ENCODE measurements at places on chromosomes 4 and X.

DNA sequence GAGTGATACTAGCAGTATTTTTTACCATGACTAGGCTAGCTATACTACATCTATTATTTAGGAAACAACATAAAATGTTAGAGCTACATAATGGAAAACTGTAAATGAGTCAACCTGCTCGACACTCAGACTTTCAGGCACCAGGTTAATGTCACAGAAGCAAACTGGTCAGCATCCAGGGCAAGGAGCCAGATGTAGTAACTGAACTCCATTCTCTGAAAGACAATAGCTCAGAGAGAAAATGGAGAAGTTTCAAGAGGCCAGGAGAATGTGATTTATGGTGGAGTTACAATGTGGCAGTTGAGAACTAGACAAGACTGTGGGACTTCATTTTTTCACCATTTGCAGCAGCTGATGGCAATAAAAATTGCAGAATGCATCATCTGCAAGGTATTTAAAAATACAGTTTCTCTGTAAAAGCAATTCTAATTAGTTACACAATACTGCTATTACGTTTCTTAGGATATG lies 342.7 kb upstream of the PABPC4L start:
- no peak for DNase-seq

- no peak for DNase-seq
These were observed 62.5 kb downstream of the RGS12 start for GRCh38 chr4:3355266-3355748.

DNA sequence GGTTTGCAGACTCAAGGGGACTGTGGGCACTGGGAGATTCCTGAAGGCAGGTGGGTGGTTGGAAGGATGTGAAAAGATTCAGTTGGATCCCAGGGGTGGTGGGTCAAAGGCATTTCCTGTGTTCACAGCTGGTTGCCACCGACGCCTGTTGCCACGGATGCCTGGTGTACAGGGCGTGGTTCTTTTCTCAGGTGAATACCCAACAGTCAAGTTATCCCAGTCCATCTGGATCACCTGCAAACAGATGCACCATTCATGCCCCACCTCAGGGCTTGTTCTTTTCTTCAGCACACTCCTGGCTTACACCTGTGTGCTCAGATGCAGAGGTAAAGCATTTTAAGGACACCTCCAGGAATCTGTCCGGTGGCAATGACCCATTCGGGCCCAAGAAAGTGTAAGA lies 55.8 kb upstream of the SHOX start:
- no peak for DNase-seq

GRCh38 chr4:40201898-40202297 lies 5.1 kb downstream of the RHOH start:
- no peak for DNase-seq

DNA sequence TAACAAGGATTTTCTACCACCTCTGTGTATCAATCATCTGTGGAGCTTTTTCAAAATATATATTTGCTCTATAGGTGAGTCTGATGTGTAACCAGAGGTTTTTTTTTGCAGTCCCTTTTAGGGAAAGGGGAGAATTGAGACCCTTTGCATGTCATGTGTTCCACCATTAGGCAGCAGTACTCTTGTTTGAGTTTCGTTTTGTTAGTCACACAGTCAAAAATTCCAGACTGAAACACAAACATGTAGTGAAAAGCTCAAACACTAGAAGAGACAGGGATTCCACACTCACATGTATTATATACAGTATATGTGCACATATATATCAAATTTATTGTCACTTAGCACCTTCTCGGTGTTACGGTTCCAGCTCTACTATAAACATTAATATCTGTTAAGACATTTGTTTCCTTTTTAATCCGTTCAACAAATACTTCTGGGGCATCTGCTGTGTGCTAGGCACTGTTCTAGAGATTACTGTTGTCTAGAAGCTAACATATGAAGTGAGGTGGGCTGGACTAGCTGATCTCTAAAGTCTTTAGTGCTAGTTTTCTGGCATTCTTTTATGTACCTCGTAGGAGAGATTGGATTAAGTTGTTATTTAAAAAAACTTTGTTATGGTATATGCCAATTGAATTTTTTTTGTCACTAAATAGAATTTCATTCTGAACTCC lies 5.5 kb downstream of the USP9X start:
- DNase-seq, result no peak

DNA sequence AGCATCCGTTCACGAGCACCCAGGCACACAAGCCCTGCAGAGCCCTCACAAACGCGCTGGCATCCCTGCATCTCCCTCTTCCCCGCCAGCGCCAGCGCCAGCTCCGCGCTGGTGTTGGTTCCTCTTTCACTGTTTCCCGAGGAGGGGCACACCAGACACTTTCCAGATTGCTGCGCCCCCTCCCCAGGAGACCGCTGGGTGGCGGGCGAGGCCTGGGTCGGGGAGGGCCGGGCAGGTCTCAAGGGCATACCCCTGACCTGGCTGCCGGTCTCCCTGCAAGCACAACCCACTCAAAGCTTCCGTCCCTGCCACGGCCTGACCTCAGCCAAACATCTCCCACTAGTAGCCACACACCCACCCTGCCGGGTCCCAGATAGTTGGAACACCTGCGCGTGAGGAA lies 2.2 kb upstream of the NKX1-1 start:
- DNase-seq, result no peak

DNA sequence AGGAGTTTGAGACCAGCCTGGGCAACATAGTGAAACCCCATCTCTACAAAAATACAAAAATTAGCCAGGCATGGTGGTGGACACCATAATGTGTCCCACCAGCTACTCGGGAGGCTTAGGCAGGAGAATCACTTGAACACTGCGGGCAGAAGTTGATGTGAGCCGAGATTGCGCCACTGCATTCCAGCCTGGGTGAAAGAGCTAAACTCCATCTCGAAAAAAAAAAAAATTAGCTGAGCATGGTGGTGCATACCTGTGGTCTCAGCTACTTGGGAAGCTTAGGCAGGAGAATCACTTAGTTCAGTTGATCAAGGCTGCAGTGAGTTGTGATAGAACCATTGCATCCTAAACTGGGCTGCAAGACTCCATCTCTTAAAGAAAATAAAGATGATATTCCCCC lies 91.2 kb downstream of the PLS3 start:
- DNase-seq, result no peak

- DNase-seq, result no peak
These were observed 67.4 kb downstream of the ZNF827 start for GRCh38 chr4:145871209-145871608.

GRCh38 chrX:150502979-150503897 lies 65.2 kb upstream of the MTM1 start:
- DNase-seq, result no peak

GRCh38 chrX:110145854-110146253 lies 142.9 kb downstream of the TMEM164 start:
- DNase-seq, result no peak

DNA sequence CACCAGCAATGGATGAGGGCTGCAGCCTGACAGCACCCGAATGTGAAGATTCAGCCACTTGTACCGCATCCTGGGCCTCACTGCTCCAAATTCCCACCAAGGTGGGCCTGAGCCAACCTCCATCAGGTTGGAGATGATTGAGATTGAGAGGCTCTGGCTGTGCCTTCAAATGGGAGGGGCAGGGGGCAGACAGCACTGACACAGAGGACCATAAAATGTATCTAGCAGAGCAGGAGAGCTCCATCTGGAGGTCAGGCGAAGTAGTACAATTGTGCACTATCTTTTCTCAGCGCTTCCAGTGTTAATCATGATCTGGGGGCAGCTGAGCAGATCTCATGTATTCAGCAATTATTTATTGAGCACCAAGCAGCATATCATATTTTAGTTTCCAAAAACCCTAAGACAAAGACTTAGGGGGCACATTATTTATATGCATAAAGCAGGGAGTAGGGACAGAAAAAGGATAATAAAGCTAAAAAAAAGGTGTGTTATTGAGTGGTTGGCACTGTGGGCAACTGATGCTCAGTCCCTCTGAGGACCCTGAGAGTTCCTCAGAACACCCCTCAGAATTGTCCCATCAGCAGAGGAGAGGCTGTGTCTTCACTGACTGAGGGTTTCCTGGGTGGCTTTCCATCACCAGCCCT lies 31.6 kb upstream of the C1QTNF7 start:
- peak; percentile 29 for DNase-seq

DNA sequence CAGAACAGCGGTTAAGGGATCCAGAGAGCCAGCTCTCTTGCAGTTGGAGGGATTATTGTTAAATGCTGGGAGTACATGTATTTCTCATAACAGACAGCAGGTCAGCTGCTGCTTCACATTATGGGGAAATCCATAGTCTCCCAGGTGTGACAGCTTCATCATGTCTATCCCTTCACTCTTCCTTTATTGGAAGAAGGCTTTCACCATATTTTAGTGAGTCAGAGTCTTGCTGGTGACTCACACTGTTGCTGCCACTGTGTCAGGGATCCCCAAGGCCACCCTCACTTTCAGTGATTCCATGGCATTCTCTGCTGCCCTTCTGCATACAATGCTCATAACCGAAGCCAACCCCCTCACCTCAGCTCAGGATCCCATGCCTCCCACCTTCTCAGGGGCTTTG lies 32.9 kb upstream of the PAGE5 start:
- DNase-seq, result no peak

DNA sequence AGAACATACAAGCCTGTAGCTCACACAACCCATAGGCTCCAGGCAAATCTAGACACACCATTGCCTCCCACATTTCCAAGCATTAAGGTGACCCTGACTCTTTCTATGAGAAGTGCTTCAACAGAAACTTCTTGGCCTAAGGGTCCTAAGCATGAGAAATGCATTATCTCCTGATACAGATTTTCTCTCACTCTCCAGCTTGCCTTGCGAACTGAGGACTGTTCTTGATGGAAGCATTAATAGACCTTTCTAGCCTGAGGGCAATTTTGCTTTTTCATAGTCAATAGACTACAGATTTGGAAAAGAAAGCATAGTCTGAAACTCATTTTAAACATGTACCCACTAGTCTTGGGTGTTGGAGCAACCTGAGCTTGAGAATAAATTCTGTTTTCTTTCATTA lies 1801.3 kb upstream of the PCDH7 start:
- DNase-seq, result no peak

- DNase-seq, result no peak
These were observed at the start of gene SRPK3 for GRCh38 chrX:153780678-153781427. TSS of gene SRPK3 (plus strand) at chrX:153781041. CDS start at chrX:153781087, 46 bp downstream.

Measured in stimulated activated CD8-positive, alpha-beta memory T cell treated with anti-CD3 and anti-CD28 coated beads, Interleukin-15, amount 100 ng/mL, for 1 hour (primary cell).